ENCODE measurements at places on chromosomes 2 and 18.
A peak's percentile ranks its signal among the peaks of the same experiment; 100 is the strongest.

GRCh38 chr2:46298272-46298521 lies 990 bp downstream of the EPAS1 start:
- no peak for DNase-seq

DNA sequence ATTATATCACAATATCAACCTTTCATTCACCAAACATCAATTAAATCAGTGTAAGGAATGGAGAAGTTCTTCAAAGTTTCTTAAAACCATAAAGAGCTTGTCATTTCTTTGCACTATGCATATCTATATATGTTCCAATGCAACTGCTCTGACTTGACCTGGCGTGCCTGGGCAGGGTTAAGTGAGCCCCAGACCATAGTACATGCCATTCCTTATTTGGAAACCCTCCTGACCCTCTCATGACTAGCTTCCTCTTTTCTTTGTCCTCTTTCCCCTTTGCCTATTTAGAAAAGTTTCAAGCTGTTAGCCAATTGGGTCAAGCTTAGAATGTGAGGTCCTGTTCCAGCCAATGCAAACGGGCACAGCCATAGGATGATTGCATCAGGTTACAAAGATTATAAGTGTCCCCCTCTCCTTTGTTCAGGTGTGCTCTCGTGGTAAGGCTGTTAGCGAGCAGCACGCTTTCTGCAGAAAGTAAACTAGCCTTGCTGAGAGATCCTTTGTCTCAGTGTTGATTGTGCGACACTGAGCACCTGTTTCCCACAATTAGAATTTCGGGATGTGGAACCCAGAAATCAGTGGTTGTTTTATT lies 78.2 kb upstream of the UXS1 start:
- no peak for DNase-seq

DNA sequence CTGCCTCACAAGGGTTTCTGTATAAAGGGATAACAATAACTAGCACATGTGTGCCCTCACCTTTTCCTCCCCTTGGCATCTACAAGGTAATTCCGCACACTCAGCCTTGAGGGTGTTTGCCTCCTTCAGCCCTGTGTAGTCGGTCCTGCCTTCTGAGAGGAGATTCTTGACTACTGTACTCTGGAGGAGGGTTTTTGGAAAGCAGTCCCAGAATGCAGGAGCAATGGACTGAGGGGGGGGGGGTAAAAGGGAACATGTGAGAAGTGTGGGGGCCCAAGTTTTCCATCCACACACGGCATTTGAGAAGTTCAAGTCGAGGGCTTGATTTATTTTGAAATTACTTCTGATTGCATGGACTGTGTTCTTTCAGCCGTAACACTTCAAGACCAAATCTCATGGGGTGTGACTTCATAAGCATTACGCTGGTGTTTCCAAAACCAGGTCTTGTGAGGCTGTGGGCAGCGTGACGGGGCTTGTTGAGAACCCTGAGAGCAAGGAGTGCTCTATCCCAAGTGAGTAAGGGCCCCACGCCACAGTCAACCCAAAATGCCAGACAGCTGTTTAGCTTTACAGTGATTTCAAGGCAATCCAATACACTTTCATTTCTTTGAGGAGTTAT lies 198.7 kb upstream of the MEIS1 start:
- DNase-seq = no peak

DNA sequence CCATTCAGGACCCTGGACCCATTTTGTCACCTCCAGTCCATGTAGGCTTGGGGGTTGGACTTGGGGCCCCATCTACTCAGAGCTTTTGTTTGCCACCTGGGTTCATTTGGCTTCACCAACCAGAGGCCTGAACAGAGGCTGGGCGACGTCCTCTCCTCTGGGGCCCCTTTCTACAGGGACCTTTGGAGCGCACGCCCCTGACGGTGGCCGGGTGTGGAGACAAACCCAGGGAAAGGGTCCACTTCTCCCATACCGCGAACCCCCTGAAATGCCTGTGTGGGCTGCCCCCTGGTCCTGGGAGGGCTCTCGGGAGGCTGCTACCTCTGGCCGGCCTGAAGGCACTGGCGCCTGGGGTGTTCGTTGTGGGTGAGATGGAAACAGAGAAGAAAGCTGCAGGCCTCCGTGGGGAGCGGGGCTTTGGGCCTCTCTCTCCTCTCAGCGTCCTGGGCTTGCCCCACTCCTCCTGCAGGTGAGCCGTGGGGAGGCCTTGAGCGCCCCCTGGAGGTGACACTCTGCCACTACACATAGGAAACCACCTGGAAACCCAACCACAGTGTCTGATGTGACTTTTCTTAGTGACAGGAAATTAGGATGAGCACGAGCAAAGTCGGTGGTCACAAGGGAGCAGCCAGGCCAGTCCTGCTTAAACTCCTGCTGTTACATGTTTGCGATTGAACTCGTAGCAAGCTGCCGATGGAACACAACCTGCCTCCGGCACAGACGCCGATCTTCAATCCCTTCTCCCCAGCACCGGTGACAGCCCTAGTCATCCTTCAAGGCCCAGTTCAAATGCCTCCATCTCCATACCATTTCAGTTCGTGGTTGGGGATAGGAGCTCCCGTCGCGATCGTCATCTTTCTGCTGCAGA lies 12.0 kb upstream of the NTSR2 start:
- DNase-seq = peak; percentile 38

GRCh38 chr2:190649035-190649797 lies at the start of gene NAB1:
Gene NAB1, plus strand, starts transcription at chr2:190649083. Its CDS starts 10,094 bp downstream, at chr2:190659177.
- peak; percentile 46 for DNase-seq

- DNase-seq = no peak
Measured at GRCh38 chr18:3710712-3711301, 260.8 kb downstream of the TGIF1 start.

DNA sequence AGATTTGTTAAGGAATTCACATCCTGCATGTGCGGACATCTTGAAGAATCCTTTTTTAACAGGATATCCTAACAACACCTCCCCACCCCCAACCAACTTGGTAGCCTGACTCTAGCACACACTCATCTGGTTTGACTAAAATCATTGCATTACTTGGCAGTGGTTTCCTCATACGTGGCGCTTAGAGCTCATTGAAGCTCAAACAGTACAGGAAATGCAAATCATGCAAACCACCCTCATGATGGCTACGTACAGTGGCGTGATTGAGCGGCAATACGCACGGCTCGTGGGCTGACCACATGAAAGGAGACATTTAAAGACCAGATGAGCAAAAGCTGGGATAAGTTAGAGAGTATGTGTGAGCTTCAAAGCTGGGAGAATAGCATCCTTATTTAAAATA lies 336.2 kb downstream of the ZEB2 start:
- DNase-seq = peak; percentile 65

DNA sequence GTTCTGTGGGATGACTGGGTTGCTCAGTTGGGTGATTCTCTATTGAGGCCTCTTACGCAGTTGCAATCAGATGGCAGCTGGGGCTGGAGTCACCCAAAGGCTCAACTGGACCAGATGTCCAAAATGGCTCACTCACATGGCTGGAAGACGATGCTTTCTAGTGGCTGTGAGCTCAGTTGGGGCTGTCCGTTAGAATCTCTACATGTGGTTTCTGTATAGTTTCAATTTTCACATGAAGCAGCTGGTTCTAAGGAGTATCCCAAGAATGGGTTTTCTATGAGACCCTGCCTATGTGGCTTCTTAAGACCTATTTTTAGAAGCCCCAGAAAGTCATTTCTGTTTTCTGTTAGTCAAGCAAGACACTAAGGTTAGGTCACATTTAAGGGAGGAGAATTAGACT lies 4.4 kb downstream of the XRCC5 start:
- no peak for DNase-seq
